MV-4-11 (cell line): ENCODE measurements at places on chromosomes 6 and 20.

- DNase-seq = no peak
These were observed 84.7 kb upstream of the MC3R start for GRCh38 chr20:56163806-56164205.

- no peak for DNase-seq
These were observed 3.2 kb upstream of the BPIFA1 start for GRCh38 chr20:33232486-33233072.

GRCh38 chr6:30955367-30956042, 14.7 kb downstream of the MUCL3 start:
- peak; percentile 47 for DNase-seq

- DNase-seq = no peak
These were observed 764.1 kb upstream of the MMS22L start for GRCh38 chr6:98047164-98047563.

DNA sequence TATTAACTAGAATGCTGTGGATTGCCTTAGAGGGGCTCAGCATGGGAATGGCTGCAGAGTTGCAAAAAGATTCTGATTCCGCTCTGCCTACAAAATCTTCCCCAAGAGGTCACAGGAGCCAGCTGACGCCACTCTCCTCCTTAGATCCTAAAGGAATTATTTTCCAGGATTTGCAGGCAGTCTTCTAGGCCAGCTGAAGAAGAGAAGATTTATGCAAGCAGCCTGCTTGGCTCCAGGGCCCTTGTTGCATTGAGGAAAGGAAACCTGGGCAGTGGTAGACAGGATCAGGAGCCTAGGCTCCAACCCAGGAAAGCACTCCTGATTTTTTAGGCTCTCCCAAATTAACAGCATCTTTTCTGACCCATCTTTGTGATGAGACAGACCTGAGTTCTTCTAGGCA, 245.8 kb downstream of the PKHD1 start:
- no peak for DNase-seq

- DNase-seq = peak; percentile 75
These were observed 11.1 kb downstream of the ULBP1 start for GRCh38 chr6:149974825-149975224.

DNA sequence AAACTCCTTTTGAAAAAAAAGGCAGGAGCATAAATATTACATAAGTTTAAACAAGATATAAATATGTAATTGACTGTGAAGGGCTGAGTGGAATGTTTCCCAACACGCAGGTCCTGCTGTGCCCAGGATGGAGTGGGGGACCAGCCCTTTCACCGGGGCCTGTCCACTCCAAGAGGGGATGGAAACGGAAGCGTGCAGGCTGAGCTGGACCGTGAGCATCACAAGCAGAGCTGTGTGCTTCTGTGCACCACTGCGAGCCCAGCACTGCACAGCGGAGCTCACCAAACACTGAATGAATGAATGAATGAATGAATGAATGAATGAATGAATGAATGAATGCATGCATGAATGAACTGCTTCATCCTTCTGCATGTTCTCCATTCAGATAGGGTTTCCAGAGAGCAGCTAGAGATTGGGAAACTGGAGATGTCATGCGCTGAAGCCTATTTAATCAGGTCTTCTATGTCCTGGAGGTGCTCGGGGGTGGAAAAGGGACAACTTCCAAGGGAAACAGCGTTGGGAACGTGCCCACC, 157.7 kb downstream of the ANKRD60 start:
- no peak for DNase-seq

- DNase-seq = peak; percentile 62
These were observed 190.0 kb downstream of the PLCB4 start for GRCh38 chr20:9258901-9259300.

DNA sequence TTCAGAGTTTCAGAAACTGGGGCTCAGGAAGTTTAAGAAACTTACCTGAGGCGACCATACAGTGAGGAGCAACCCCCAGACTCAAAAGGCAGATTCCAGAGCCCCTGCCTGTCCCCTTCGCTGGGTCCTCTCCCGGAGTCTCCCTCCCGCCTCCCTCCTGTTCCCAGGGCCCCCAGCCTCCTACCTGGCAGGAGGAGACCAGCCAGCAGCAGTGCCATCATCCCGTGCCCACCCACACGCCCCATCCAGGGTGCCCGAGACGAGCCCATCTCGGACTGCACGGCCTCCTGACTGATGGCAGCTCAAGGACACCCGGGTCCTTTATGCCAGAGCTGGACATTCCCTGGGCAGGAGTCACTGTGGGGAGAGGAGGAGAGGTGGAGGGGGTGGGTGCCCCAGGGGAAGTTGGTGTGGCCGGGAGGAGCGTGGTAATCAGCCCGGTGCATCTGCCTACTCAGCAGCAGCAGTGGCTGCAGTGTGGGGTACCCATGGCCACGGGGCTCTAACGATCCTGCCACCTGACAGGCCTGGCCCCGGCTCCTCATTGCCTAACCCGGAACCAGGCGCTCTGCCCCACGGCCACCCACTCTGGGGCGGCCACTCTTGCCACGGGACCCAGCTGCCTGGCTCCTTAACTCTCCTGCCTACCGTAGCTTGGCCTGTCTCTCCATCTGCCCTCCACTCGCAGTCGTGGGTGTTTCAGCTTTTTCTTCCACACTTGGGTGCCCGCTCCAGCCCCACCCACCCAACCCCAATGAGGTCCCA, at the start of gene CDSN:
Gene CDSN (minus strand): TSS at position 296 of the 765 bp plus-strand sequence. CDS start 27 bp downstream, at position 269.
- DNase-seq = no peak

DNA sequence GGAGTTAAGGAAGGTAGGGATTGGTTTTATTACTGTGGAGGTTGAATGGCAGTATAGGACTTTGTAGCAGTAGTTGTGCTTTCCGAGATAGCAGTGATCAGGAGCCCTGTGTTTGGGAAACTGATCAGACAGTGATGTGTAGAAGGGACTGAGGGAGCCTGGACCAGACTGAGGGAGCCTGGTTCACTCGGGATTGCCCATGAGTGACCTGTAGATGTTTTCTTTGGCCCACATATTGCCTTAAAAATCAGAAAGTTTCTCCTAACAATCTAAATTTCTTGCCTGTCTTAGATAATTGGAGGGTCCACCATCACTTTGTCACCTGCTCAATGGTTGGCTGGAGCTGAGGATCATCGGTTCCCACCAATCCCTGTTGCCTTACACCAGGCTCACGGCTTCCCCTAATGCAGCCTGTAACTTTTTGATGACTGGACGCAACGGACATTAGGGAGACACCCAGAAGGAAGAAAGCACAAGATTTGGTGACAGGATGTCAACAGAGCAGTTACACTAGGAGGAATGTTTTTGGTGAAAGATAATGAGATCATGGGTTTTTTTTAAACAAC, 1.1 kb downstream of the CDS2 start:
- no peak for DNase-seq

DNA sequence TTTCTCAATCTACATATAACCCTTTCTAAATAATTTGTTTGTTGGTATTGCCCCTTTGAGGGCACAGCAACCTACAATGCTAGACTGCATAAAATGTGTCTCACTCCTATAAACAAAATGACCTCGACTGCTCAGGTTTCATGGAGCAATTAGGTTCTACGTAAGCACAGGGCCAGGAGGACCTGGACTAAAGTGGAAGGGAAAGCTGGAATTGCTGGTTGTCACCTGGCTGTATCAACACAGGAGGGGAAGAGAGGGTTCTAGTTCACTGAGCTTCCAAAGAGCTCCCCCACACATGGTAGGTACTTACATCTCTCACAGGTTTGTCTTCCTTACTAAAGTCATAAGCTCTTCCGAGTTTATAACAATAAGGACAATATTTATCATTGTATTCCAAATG, 51.0 kb downstream of the NCOA6 start:
- DNase-seq = no peak

- no peak for DNase-seq
These were observed 29.5 kb downstream of the GGTLC1 start for GRCh38 chr20:23959054-23959453.
